Fibroblast of villous mesenchyme (primary cell): ENCODE measurements at places on chromosomes 5 and 9.

- DNase-seq, result no peak
Measured at GRCh38 chr5:6434731-6435130, 13.9 kb upstream of the UBE2QL1 start.

- DNase-seq, result no peak
Measured at GRCh38 chr9:26520141-26520540, 372.5 kb downstream of the CAAP1 start.

GRCh38 chr5:178224403-178224802 lies 8.2 kb downstream of the PHYKPL start:
- DNase-seq, result no peak

DNA sequence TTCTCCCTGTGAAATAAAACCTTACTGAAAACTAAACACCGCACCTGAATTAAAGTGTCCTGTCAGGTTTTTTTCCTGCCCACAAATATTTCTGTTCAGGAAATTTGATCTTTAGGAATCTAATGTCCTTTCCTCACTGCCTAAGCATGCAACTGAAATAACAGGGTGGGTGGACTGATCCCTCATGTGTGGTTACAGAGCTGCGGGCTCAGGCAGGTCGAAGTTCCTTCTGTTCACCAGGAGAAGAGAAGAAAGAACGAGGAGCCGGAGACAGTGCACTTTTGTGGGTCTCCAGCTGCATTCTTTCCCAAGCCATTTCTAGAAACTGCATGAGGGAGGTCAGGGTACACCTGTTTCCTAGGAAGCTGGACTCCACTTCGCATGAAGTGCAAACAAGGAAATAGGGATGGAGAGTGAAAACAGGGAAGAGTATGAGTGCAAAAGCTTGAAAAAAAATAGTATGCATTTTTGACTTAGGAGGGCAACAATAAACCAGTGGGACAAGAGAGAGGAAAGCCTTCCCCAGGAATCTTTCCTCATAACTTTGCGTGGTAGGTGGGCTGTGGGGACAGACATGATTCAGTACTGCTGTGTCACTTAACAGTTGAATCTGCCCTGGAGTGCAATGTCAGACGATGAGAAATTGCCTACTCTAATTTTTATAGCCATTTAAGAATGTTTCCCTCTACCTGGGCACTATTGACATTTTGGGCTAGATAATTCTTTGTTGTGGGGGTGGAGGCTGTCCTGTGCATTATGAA lies 60.3 kb downstream of the GCNT1 start:
- DNase-seq, result no peak

GRCh38 chr5:159640446-159640845 lies 275.8 kb upstream of the ADRA1B start:
- no peak for DNase-seq

GRCh38 chr5:95066048-95066447 lies 218.8 kb downstream of the MCTP1 start:
- no peak for DNase-seq

GRCh38 chr9:26326563-26326962 lies 566.0 kb downstream of the CAAP1 start:
- peak; percentile 58 for DNase-seq

- DNase-seq, result peak; percentile 80
Measured at GRCh38 chr5:59813761-59814536, 79.6 kb downstream of the PDE4D start.

DNA sequence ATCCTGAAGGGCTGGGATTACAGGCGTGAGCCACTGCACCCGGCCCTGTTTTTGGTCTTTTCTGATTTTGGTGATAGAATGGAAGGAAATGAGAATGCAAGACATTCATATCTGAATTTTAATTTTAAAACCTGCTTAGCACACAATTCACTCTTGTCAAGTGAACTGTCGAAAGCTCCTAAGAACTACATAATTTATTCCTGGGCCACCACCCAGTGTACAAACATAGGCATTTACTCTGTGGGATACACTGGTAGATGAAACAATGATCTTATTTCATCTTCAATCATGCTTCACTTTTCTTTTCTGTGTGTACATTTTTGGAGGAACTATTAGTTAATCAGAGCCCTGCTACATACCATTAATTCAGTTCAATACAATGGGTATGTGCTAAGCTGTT lies 227.3 kb downstream of the EBF1 start:
- no peak for DNase-seq

- DNase-seq, result no peak
Measured at GRCh38 chr5:162209005-162209605, 141.5 kb downstream of the GABRG2 start.

DNA sequence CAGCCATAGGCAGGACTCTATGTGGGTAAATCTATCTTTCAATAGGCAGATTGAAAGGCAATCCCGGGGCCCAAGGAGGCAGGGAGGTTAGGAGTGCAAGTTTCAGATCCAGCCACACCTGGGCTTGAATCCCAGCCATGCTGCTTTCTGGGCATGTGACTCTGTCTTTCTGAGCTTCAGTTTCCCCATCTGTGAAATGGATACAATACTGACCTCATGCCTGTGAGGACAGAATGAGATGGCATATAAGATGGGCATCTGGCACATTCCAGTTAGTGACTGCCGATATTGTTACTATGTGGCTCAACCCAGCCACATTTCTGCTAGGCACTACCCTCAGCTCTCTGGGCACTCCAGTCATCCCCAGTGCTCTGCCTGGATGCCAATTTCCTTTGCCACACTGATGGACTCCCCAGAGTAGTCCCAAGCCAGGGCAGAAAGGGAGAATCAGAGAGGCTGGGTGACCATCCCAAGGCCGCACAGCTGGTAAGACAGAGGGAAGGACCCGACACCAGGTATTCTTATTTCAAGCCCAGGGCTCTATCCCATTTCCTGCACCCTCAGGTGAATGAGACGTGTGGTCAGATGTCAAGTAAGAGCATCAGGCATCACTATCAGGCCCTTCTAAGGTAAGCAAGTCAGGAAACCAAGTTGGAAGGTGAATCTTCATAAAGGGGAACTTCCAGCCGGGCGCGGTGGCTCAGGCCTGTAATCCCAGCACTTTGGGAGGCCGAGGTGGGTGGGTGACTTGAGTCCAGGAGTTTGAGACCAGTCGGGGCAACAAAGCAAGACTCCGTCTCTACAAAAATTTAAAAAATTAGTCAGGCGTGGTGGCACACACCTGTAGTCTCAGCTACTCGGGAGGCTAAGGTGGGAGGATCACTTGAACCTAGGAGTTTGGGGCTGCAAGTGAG lies 38.7 kb downstream of the SH3PXD2B start:
- DNase-seq, result no peak

DNA sequence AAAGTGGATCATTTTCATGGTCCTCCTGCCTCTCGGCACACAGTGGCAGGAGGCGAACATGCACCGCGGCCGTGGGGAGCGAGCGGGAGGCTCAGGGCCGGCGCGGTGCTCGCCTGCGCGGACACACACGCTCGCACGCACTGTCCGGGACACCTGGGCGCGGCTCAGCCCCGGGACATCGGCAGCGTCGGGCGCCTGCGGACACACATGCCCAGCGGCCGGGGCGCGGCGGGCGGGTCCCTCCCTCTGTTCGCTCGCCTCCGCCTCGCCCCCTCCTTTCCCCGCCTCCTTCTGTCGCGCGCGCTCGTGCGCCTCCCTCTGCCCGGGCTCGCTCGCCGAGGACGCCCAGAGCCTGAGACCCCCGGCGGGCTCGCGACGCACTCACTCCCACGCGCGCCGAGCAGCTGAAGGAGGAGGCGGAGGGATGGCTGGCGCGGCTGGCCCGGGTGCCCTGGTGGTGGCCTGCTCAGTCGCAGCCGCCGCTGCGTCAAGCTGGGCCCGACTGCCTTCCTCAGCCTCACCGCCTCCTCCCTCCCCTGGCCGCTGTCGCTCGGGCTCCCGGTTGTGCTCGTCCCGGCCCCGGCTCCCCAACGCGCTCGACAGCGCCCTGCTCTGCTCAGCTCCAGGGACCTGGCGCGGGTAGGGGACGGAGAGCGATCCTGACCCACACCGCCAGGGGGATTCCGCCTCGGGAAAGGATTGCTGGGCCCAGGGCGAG lies at the start of gene FRMD3:
TSS of gene FRMD3 (minus strand) at position 230 of the 718 bp plus-strand sequence. CDS start at position 60, 170 bp downstream.
- peak; percentile 64 for DNase-seq

DNA sequence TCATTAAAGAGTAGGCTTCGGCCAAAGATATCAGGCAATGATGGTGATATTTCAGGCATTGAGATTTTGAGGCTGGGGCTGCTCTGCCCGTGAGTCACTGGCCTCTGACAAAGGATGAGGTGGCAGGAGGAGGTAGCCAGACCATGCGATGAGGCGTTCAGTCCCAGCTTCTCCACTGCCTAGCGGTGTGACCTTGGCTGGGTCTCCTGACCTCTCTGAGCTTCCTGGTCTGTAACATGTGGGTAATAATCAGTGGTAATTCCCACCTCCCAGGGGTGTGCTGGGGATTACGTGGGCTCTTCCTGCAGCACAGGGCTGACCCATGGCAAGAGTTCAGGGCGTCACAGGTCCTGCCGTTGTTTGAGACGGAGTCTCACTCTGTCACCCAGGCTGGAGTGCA lies 73.2 kb upstream of the RAPGEF1 start:
- DNase-seq, result no peak

- no peak for DNase-seq
Measured at GRCh38 chr5:77492653-77493000, 511 bp upstream of the WDR41 start.

DNA sequence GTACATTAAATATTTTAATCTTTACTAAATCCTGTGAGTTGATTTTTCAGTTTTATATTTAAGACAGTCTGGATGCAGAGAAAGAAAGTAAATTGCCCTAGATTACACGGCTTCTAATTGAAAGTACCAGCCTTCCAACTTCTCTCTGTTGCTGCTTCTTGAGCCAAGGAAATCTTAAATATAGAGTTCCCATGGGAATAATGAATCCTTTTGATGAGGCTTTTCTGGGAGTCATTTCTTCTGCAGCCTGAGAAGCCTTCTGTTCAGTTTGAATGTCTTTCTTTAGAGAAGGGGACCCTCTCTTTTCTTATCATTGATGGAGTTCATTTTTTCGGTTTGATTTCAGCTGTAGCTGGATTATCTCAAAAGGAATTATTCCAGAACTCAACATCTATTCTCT lies 317.3 kb upstream of the PTPRD start:
- no peak for DNase-seq

DNA sequence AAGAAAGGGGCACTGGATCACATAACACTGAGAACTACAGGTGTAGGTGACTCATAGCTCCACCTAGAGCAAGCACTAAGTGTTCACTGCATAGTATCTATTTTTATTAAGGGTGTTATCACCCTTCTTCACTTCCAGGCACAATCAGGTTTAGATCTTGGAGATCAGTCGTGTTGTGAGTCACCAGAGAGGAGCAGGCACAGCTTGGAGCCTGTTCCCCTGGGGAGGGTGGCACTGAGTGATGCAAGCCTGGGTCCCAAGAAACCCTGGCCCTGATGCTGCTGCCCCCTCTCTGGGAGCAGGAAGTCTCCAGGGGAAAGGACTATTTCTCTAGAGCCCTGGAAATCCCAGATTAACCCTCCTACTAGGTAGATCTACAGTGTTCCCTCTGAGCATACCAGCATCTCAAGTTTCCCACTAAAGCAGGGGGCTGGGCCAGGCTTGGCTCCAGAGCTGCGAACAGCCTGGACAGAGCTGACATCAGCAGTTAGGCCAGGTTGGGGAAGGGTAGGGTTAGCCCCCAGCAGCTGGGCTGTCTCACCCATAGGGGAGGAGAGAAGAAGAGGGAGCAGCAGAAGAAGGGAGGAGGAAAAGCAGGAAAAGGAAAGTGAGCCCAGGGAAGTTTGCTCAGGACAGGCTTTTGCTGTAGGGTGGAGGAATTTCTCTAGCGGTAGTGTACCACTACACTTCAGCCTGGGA lies 28.1 kb upstream of the SPINK4 start:
- peak; percentile 69 for DNase-seq

DNA sequence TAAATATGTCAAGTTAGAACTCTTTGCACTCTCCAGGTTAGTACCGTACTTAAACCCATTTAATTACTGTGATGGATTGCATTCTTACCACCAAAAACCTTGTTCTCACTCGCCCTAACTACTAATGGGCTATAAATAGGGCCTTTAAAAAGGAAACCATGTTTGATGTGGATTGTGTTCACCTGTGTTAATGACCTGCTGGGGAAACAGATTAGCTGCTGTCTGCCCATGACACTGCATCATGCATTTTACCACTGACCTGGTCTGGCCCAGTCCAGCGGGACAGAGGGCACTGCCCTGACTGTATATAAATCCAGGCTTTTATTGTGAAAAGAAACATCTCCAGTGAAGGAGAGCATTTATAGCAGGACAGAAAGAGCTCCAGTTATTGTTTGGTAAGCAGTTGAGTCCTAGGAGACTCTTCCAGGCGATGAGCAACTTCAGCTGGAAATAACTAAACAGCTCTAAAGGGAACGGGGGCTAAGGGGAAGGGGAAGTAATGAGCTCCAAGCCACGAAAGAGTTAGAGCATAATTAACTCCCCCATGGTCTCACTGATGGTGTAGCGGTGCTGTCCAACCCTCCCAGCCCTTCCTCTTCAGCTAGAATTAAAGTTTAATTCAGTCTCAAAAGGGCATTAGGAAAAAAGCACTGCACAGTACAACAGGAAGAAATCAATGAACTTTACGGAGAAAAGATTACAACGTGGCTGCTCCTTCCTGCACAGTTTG lies 303.1 kb downstream of the ENC1 start:
- no peak for DNase-seq

GRCh38 chr9:121298689-121299466 lies 30.9 kb downstream of the GSN start:
- no peak for DNase-seq

DNA sequence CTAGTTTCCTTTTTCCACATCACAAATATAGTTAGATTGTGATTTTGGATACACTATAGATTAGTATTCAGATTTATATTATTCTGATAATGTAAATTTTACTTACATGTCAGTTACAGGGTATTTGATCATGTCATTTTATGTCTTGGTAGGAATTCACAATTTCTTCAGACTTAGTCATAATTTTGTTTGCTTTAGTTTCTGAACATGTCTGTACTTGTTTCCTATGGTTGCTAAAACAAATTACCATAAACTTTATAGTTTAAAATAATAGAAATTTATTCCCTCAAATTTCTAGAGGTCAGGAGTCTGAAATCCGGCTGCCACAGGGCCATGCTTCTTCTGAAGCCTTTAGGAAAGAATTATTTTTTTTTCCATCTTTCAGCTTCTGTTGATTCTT lies 1817.2 kb upstream of the CDH9 start:
- no peak for DNase-seq

DNA sequence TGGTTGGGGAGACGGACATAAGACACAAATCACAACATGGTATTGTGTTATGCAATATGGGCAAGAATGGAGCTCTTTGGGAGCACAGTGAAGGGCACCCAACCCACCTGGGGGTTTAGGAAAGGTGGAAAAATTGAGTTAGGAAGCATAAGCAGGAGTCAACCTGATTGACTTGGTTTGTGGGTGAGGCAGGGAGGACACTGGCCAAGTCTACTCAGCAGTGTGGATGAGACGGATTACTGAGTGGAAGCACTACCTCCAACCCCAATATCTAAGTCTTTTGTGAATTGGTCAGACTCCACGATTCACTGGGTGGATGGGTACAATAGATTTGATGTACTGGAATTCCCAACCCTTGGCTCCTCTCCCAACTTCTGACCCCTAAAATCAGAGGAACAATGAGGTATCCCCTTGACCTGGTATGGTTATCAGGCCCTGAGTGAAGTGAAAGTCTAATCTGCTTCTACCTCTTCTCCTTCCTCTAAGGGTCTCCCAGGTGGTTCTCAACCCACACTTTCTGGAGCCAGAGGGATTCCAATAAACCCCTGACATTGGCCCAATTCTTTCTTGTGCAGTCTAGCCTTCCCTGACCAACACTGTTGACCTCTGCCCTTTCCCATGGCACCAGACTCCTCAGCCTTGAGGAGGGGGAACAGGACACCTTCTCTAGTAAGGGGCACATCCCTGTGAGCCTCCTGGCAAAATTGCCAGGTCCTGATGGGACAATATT lies 5.2 kb downstream of the EGR1 start:
- DNase-seq, result no peak

- peak; percentile 31 for DNase-seq
Measured at GRCh38 chr5:131545845-131546244, 89.2 kb downstream of the RAPGEF6 start.

GRCh38 chr9:131709771-131710431 lies 30.0 kb downstream of the RAPGEF1 start:
- peak; percentile 43 for DNase-seq
